ENCODE measurements at places on chromosomes 6 and 20.
A peak's percentile ranks its signal among the peaks of the same experiment; 100 is the strongest.

GRCh38 chr6:113674075-113674474 lies 183.1 kb upstream of the MARCKS start:
- no peak for DNase-seq

DNA sequence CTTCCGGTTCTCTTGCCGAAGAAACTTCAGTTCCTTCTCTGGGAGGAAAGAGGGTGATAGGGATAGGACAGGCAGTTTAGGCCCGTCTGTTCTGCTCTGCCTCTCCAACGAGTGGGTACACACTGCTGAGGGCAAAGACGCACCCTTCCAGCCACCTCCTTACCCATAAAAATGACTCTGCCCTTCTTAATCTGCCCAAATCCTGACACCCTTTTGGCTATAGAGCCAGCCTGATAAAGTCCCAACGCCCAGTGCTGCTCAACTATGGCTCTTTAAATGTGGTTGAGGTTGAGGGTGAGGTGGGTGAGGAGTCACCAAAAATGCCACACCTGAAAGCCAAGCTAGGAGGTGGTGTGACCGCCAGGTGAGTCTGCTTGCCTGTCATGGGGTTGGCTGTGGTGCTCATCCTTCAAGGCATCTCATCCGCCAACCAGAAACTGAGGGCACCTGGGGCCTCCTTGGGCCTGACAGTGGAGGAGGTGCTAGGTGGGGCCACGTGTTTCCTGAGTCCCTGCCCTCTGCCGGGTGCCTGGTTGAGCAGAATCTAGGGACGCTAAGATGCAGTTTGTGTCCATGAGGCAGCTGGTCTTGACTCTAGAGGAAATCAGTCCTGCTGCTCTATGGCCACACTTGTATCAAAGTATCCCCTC lies 16.3 kb downstream of the CCDC167 start:
- no peak for DNase-seq

DNA sequence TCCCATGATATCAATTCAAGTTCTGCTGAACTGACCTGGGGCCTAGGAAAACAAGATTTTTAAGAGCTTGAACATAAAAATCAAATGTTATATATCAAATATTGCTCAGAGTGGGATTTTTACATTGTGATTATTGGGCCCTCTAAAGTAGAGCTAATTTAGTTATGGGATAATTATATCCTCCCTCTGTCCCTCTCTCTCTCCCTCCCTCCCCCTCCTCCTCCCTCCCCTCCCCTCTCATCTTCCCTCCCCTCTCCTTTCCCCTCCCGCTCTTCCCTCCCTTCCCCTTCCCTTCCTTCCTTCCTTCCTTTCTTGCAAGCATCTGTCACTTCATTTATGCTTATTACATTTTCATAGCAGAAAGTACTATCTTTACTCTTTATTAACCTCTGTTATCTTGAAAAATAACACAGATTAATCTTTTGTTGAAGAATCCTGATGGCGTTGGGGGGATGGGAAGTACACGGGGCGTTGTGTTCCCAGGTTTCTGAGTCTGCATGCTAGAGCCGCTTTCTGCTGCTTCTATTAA lies 32.8 kb downstream of the KIF25 start:
- DNase-seq, result no peak

GRCh38 chr20:51665543-51666118 lies 102.6 kb downstream of the ATP9A start:
- DNase-seq, result no peak

GRCh38 chr6:11272491-11273192 lies 40.2 kb upstream of the NEDD9 start:
- no peak for DNase-seq

DNA sequence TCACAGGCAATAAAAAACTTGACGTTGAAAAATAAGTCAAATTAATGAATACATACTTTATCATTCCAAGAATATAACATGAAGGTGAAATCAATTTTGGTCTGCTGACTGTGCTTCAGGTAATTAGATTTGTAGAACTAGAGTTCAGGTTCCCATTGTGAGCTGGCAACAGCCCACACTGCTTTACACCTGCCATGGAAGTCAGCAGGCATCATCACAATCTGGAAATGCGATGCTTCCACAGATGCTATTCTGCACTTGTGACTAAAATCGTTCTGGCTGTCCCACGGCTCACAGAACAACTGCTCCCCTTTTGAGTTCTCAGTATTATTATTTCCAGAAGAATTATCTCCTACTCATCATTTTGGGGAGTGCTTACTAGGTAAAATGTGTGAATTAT lies 62.6 kb upstream of the THEMIS start:
- DNase-seq, result no peak

GRCh38 chr6:150662814-150663213 lies 63.1 kb downstream of the PLEKHG1 start:
- no peak for DNase-seq

DNA sequence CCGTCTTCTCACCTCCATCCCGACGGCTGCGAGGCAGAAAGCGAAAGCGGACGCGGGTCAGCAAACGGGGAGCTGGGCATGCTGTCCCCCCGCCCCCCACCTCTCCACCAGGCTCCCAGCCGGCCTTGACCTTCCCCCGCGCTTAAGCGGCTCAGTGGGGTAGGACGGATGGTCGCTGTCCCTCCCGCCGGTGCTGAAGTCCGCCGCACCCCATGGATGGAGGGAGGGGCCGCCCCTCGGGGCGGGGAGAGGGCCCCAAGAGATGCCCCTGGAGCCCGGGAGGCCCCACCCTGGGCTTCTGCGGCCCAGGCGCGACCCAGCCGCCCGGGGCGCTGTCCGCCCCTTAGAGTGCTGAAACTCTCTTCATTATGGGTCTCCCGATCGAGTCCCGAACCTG lies at the start of gene KCNB1:
TSS of gene KCNB1 (minus strand) at position 48 of the 397 bp plus-strand sequence. CDS start 188 bp downstream, outside the sequence.
- DNase-seq, result peak; percentile 59

- no peak for DNase-seq
These were observed 118.7 kb downstream of the CEBPB start for GRCh38 chr20:50309280-50309763.

DNA sequence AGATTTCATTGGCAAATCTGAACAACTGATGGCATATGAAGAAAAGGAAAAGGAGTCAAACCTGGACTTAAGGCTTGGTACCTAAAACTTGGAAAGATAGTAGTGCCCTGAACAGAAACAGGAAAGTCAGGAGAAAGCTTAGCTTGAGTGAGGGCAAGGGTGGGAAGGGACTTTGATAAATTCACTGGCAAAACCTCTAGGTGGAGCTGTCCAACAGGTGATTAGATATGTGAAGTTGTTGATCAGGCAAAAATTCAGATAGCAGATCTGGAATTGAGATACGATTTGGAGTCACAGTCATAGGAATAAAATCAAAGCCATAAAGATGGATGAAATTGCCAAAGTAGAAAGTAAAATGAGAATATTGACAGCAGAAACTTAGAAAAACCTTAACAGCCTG lies 16.1 kb upstream of the ZNF292 start:
- peak; percentile 53 for DNase-seq

GRCh38 chr20:35718972-35719635 lies 19.9 kb downstream of the ROMO1 start:
- DNase-seq, result no peak

- DNase-seq, result no peak
These were observed 206.7 kb upstream of the SULF2 start for GRCh38 chr20:47991875-47992488.

DNA sequence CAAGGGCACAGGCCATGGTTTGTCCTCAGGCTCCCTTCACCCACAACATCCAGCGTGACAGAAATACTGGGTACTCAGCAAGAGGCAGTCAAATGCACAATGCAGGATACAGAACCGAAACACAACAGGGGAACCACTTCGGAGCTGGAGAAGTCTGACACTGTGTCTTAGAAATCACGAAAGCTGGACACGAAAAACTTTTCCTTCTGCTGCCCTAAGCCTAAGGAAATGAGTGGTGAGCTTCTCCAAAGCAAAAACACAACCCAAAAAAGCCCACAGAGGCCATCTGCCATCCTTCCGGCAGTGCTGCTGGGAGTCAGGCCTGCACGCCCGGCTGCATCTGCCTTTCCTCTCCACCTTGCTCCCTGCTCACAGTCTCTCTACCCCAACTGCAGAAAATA lies 106.3 kb downstream of the SLC23A2 start:
- DNase-seq, result no peak

DNA sequence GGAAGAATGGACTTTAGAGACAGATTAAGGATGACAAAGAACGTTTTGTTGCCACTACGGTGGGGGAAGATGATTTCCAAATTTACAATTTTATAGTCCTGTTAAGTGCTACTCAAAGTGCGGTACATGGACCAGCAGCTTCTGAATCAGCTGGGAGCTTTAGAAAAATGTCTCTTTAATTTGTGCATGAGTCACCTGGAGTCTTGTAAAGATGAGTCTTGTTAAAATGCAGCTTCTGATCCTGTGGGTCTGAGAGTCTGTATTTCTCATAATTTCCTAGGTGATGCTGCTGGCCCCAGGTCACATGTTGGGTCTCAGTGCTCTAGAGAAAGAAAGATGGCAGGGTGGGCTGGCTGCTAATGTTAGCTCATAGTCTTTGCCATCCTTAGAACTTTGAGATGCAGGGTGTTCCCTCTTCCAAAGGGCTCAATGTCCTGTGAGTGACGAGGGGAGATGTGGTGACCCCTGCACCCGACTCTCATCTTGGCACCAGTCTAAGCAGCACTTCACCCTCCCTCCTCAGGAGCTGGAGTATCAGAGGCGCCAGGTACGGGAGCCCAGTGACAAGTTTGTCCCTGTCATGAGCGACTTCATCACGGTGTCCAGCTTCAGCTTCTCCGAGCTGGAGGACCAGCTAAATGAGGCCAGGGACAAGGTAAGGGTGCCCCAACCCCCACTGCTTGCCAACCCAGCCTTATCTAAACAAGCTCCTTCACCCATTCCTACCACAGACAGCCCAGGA lies 34.5 kb downstream of the MOCS1 start:
- DNase-seq, result no peak

DNA sequence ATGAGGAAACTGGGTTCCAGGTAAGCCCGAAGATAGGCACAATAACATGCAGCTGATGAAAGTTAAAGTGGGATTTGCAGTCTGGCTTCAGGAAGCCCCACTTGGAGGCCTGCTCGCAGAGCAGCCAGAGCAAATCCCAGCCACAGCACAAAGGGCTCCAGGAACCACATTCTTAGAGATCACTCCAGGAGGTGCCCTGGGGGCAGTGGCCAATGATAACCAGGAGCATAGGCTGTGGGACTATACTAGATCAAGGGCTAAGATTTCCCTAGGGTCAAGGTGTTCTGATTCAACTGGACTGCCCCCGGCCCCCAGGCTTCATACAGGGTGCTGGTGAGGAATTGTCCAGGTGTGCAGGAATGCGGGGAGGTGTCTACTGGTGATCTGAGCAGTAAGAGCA lies 133.9 kb upstream of the PTPRT start:
- DNase-seq, result no peak

GRCh38 chr20:33030569-33030968 lies 879 bp upstream of the BPIFB6 start:
- no peak for DNase-seq

DNA sequence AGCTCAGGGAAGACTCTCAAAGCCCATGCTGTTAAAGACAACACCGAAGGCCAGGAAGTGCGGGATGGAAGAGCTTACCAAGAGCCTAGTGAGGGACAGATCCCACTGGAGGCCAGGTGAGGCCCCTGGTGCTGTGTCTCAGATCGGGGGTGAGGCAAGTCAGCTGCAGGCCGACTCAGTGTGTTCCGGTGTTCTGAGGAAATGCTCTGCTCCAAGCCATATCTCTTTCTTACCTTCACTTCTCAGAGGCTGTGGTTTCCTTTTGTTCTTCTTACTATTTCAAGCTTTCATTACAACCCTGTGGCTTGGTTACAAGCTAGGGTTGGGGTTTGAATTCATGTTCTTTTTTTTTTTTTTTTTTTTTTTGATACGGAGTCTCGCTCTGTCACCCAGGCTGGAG lies 114.3 kb upstream of the ZFP64 start:
- DNase-seq, result no peak

DNA sequence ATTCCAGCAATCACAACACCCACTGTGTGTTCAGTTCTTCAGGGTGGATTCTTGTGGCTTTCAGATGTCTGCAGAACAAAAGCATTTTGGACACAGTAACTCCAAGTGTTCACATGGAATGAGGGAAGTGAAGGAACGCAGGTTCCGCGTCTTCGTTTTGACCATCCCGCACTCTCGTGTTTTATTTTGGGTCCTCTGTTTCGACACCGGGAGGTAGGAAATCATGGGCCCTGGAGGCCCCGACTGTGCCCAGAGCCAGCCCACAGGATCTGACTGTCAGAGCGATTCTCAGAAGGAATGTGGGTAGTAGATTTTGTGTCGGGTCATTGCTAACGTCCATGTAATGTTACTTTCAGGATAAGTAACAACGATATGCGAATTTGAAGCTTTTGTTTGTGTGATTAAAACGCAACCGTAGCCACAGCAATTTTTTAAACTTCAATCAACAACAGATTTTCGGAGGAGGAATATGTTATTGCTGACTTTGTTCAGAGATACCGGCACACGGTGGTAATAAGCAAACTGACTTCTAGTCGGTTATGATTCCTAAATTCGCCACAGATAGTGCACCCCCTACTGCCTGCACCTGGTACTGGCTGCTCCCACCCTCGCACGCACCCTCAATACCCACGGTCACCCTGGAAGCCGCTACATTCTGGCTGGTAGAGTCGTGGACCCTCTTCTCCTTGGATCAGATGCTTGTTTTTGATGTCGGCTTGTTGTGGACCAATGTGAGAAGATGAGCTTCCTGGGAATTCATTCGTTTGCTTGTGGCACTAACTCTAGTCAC lies 10.5 kb downstream of the NPEPL1 start:
- DNase-seq, result no peak

- peak; percentile 22 for DNase-seq
These were observed 12.6 kb downstream of the SYNJ2 start for GRCh38 chr6:157994125-157994795.

GRCh38 chr6:119541132-119541905 lies 191.8 kb upstream of the MAN1A1 start:
- peak; percentile 99 for DNase-seq

GRCh38 chr6:168765752-168766151 lies 324.8 kb downstream of the SMOC2 start:
- DNase-seq, result no peak

DNA sequence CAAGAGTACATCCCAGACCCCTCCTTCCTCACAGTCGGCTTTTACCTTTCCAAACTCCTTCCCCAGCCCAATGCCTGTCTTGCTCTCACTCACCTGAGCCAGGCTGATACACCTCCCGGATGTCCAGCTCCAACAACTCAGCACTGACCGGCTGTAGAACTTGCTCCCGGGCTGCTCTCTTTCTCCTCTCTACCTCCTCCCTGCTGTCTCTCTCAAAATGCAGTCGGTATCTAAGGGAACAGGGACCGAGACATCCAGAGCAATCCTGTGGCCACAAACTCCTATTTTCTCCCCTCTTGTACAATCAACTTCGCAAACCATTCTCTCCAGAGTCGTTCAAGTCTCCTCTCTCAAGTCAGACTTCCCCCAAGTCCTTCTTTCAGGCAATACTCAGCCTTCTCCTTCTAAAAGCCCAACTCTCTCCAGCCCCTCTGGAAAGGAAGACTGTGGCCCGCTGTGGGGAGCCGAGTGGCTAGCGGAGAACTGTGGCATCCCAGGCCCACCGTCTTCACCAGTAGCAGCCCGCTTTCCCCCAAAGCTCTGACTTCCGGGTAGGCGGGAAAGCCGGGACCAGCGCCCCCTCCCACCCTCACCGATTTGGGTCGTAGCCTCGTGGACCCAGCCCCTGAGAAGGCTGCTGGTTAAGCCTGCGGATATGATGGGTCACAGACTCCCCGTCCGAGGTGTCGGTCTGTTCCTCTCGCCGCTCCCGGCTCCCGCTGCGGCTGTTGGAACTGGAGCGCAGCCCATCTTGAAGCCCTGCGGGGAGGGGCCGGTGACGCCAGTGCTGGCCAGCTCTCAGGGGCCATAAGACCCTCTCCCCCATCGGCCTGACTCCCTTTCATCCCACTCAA lies 1.1 kb downstream of the GNL1 start:
- DNase-seq, result peak; percentile 34
